AG08395 (cell line): ENCODE measurements at places on chromosomes 4 and X.
A peak's percentile ranks its signal among the peaks of the same experiment; 100 is the strongest.

DNA sequence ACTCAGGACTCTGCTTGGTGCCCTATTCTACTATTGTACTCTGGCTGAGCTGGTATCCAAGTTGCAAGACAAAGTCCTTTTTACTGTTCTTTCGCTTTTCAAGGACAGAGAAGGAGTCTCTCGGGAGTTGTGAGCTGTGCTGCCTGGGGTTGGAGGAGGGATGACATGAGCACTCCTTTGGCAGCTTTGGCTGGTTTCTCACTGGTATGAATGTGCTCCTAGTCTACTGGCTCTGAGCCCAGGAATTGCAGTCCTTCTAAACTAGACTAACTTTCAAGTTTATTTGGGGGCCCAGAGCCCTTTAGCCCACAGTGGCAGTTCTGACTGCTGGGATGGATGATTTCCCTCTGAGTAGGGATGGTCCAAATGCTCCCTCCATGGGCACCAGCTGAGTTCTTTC lies 997.1 kb downstream of the RAB28 start:
- DNase-seq: no peak

DNA sequence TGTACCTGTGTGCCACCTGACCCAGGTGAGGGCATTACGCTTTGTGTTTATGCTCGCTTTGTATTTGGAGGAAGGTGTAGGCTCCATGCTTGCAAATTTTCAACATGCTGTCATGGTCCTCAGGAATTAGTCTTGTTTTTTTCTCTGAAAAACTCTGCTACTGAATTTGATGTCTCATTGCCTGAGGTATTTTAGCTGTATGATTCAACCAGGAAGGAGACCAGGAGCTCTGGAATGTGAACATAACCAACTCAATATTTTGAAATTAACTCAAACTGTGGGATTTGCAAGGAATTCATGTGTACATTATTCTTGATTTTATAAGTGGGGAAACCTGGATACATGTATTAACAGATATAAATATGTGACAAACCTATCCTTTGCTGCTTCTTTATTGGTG lies 134.1 kb downstream of the SLC4A4 start:
- DNase-seq: peak; percentile 77

DNA sequence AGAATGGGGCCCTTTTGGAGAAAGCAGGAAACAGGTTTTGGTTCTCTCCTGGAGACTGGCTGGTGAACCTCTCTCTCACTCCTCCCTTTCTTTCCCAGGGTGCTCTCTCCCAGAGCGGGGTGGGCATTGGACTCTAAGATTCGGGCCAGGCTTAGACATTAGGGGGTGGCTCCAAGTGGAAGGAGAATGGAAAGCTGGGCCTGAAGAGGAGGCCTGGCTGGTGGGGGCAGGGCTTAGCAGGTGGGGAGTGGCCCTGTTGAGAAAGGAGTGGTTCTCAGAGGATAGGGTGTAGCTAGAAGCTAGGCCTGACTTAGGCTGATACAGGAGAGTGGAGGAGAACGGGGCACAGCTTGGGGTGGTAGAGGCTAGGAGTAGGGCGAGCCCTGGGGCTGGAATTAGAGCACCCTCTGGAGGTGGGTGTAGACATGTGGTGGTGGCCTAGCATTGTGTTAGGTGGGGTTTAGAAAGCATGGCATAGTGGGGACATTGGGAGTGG lies 5.7 kb downstream of the PLP2 start:
- DNase-seq: no peak

DNA sequence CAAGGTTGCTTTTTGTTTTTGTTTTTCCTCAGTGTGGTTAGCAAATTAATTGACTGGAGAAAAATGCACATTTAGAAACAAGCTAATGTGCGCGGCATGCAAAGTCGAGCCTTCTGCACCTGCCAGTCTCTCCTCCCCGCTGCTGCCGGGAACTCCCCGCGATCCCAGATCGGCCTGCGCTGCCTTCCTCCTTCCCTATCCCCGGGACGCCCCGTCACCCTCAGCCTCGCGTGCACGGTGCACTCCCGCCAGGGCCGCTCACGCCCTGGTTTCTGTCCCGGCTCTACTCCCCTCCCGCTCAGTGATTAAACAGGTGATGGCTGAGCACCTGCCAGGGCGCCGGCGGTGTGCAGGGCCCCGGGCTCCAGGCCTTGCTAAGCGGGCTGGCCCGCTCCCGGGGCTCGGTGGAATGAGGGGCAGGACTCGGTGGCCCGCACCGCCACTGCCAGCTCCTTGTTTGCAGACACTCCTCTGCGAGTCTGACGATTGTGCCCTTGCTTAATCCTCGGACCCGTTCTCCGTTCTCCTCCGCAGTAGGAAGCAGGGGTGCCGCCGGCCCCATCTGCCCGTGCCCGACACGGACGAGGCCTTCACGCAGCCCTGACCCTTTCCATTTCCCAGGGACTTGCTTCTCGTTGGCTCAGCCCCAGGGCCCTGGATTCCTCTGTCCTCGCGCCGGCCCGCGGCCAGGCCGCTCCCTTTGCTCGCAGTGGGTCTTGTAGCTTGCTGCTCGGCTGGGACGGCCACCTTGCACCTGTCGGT lies 143.4 kb downstream of the TRIML1 start:
- no peak for DNase-seq

DNA sequence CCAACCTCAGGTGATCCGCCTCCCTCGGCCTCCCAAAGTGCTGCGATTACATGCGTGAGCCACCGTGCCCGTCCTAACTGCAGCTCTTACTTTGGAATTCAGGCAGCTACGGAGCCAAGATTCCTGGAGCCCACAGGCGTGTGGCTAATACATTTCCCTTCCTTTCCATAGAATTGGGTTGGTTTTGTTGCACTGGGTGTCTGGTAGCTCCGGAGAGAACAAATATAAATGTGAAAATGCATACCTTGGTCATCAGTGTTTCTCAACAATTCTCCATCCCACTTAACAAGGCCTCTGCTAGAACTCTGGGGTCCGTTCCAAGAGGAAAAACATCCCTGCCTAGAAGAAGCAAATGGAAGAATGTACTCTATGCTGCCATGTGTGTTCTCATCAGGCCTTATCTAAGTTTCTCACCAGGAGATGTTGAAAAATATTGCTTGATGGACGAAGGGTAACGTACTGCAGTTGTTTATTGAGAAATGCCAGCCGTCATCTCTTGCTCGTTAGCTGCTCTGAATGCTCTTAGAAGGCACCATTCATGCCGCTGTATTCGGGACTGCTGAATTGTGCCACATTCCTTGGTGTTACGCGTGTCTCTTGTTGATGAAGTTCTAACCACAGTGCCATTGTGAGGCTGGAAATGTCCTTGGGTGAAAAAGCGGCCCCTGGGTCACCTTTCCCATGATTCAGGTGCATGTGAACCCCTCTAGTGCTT lies 50.5 kb upstream of the CD99 start:
- no peak for DNase-seq

DNA sequence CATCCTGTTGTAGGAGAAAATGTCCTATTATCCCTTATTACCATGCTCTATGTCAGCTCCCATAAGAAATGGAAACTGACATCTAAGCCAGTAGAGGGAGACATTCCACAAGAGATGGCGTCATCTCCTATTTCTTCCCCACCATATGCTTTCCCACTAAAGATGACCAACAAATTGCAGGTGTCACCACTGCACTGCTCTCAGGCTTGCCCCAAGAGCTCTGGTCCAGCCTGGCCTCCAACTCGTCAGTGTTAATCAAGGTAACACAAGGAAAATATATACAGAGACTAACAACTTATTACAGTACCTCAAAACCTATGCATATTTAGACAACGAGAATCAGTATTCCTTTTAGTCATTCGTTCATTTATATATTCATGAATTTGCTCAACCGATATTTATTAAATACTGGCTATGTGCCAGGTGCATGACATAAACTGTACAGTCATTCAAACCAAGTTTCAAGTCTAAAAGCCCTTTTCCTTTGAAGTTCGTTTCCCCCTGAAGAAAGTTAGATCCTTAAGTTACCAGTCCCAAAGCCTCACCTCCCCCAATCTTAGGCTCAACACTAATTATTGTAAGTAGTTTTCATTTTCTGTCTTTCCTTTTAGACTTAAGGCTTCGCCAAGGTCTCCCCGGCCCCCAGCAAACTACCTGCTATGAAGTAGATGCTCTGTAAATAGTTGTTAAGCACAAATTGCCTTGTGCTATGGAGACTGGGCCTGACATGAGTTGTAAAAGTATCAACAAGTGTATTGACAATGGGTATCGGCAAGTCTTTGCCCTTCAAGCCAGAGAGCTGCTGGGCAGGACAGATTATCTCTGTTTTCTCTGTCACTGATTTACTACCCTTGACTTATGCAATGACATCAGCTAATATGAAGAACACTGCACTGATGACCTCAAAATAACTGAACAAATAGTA lies 3.1 kb upstream of the FGB start:
- peak; percentile 45 for DNase-seq

DNA sequence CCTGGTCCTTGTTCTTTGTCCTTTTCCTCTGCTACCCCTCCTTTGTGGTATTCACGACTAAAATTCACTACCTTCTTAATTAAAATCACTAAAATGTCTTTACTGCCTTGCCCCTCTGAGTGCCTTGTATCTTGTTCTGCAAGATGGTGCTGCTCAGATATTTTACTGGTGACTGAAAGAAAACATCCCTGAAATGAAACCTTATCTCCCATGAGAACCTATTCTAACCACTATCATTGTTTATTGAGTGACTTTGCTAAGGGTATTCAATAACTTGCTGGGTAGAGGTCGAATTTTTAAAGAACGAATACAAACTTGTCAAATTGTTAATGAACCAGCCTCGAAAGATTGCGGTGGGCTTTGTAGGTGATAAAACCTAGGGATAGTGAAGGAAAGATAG lies 52.8 kb downstream of the SPRY1 start:
- no peak for DNase-seq

- DNase-seq: no peak
Measured at GRCh38 chrX:111259559-111259958, 10.7 kb downstream of the CAPN6 start.

- no peak for DNase-seq
Measured at GRCh38 chrX:50211510-50211909, 6.9 kb downstream of the CCNB3 start.

- DNase-seq: no peak
Measured at GRCh38 chrX:155997436-155997835, at the start of gene IL9R. Gene IL9R, plus strand, starts transcription at chrX:155997696. Its CDS starts 64 bp downstream, at chrX:155997760.

DNA sequence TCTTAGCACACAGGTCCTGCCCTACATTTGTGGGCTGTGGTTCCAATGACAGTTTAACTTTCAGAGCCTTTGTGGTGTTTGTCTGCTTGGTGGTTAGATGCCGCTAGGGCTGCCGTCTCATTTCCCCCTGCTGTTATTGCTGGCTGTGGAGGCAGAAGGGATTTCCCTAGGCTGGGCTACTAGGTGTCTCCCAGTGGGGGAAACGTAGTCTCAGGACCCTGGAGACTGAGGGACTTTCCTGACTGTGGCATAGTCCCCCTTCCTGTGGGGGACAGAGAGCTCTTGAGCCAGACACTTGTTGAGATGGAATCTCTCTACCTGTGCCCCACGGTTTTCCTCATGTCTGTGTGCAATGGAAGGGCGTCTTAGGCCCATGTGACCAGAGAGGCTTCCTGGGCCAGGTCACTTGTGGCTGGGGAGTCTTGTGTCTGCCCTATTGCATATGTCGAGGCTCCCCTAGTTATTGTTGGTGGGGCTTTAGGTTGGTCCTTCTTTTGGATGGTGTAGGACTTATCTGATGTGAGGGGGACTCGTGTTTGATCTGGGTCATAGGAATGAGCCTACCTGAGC lies 68.2 kb downstream of the ARHGAP10 start:
- no peak for DNase-seq

DNA sequence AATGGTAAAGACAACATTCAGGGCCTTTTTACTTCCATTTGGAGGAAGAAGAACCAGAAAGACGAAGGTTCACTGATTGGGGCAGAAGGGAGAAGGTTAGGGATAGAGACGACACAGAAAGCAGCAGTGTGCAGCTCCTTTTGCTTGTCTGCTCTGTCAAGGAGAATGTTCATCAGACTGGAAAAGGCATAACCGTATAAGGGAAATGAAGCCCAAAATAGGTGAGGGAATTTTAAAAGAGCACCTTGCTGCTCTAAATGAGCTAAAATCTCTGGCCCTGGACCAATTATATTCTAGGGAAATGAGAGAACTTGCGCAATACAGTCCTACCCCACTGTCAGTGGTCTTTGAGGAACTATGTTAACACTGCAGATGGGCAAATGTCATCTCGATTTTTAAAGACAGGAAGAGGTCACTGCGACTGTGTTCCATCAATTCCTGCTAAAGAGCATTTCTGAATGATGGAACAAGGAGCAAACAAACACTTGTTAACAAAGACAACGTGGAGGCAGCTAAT lies 909.8 kb upstream of the FTHL17 start:
- DNase-seq: no peak

GRCh38 chrX:32495855-32496254 lies 715.5 kb downstream of the DMD start:
- no peak for DNase-seq

GRCh38 chr4:147794787-147795413 lies 63.0 kb downstream of the ARHGAP10 start:
- no peak for DNase-seq

DNA sequence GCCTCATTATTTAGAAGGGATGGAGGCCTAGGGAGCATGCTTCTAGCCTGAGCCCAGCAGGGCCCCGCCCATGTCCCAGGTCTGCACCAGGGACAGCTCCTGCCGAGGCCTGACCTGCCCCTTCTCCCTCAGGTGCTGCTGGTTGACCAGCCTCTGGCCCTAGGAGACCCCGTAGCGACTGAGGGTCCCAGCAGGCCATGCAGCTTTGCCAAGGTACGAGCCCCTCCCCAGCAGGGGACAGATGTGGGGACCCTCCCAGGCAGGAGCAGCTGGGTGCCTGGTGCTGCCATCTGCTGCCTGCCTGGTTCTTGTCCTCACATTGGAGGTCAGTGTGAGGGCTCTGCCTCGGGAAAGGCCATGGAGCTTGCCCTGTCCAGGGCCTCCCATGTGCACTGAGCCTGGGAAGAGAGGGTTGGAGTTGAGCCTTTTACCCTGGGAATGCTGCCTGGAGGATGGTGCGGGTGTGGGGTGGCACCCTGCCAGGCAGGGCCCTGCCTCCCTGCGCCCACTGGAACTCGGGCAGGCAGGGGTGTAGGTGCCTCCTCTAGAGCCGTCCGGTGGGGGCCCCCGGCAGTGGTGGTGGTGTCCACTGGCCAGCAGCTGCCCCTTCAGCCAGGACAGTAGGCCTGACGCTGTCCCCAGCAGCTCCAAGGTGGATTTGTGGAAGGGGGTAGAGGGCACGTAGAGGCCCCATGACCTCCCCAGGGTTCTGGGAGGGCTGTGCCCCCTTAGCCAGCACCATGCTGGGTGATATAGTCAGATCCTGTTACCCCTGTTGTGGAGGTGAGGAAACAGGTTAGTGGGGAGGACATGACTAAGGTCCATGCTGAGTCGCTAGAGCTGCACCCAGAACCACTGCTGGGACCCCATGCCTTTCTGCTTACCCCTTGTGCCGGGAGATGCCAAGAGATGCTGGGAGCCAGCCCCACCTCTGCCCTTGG lies 2.2 kb upstream of the MSANTD1 start:
- no peak for DNase-seq
